Umbilical cord (tissue), 2 donors: ENCODE measurements at places on chromosomes 3 and 15. TPM values are rescaled to one million over a fixed set of nuclear protein-coding genes. Genes with fewer than 3 reads are reported as not detected.

Gene PEX5L
- total RNA-seq, result 3.9 TPM

Gene ZNF662
- 10.4 TPM for total RNA-seq

Gene NLGN1
- total RNA-seq, result 8.7 TPM

Gene GCNT3
- 25.0 TPM for total RNA-seq

Gene C3orf22
- 1.7 TPM for total RNA-seq

Gene DISP2
- 1.2 TPM for total RNA-seq

Gene ASB14
- 0.24 TPM for total RNA-seq

Gene CFAP92
- 2.2 TPM for total RNA-seq

Gene NAA50
- 64.8 TPM for total RNA-seq

Gene CHAC1
- total RNA-seq, result 8.7 TPM

Gene EIF2A
- total RNA-seq, result 291 TPM

Gene ZBBX
- 0.72 TPM for total RNA-seq
